ENCODE measurements at places on chromosomes 5 and 9. TPM values are rescaled to one million over a fixed set of nuclear protein-coding genes. Genes with fewer than 3 reads are reported as not detected.

DNA sequence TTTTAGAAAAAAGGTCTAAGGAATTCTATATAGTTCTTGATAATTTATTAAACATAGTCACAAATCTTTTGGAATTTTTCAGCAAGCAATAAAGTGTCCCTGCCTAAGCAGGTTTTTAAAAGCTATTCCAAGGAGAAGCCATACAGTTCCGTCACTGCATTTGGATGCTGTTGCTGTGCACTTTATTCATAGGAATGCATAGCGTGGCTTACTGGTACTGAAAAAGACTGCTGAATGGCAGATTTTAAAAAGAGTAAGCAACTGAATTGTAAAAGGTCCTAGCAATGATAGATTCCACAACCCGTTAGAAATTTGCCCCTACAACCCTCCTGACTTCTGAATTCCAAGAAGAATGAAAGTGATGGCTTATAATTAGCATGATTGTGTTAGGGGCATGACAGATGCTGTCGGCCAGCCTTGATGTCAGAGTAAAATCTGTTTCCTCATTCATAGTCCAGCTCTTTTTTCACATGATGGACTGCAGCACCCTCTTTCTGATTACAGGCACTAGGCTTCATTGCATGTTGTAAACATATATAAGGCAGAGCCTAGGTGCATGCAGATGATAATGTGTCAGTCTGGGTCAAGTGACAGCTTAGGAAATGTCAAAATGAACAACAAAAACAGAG is 227.0 kb downstream of the PDE4D start:
- no peak for DNase-seq
- no peak overlapping the region for H3K4me3 ChIP-seq
- no peak overlapping the region for H3K27ac ChIP-seq
- H3K27me3 ChIP-seq = no peaks in the 10 kb centered on the region
- H3K36me3 ChIP-seq = no peaks in the 10 kb centered on the region

SEC24A gene
- total RNA-seq = 22.2 TPM

DMRT3 gene
- total RNA-seq = not detected

DNA sequence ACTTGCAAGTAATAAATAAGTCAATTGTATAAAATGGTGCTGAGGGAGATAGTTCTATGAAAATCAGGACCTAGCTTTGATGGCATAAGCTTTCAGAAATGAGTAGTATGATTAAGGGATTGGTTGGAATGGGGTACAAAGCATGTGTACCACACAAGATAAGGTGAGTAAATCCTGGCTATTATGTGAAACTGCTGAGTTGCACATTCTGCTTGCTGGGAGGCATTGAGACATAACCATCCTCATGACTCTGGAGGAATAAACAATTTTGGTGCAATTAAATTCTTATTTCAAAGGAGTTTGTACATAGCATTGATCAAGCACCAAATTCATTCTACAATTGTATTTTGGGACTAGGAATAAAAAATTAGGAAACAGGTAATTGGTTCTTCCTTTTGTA is 755.2 kb upstream of the ACO1 start:
- no peak overlapping the region for H3K4me3 ChIP-seq
- H3K27me3 ChIP-seq = no peaks in the 10 kb centered on the region
- DNase-seq = no peak
- no peak overlapping the region for H3K27ac ChIP-seq

DNA sequence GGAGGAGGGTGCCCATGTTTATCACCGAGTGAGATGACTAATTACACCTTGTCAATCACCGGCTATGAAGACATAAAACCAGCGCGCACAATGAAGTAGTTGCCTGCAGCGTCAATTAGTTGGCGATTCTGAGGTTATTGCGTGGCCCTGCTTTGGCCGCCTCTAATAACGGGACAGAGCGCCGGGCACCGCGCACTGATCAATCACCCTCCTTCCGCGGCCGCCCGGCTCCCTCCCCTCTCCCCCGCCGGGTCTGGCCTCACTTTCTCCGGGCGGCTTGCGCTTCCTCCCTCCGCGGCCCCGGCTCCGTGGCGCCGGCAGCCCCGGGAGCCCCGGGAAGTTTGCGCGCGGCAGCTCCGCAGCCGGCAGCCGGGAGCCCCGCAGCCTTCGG is 3.3 kb upstream of the LHX2 start:
- peaks cover 5% of the 10 kb centered on the region for H3K36me3 ChIP-seq
- peaks cover 17% of the 10 kb centered on the region for H3K4me1 ChIP-seq
- DNase-seq = no peak
- peaks cover 75% of the 10 kb centered on the region for H3K27me3 ChIP-seq
- H3K4me3 ChIP-seq = peak overlapping the region; percentile 29

ADAMTS6 gene
- total RNA-seq = 2.8 TPM

RHOBTB3 gene
- total RNA-seq = 1.4 TPM

UNC13B gene
- total RNA-seq = 0.12 TPM

DNA sequence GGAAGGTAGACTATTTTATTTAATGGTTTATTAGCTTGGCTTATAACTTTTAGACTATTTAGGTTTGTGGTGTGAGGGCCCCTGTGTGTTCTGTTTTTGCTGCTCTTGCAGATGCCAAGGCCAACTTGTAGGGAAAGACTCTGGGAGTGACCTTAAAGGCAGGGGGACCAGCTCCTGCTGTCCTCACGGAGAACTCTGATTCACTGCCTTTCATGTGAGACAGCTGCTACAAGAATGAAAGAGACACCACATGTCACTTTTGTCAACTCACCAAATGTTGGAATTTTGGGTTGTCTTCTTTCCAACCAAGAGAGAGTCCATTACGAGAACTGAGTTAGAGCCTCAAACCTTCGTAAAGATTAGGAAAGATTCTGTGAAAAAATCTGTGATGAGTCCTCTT is 258.3 kb upstream of the ADAMTSL1 start:
- no peak for DNase-seq
- no peak overlapping the region for H3K27ac ChIP-seq
- no peak overlapping the region for H3K4me3 ChIP-seq
- no peaks in the 10 kb centered on the region for H3K36me3 ChIP-seq
- no peaks in the 10 kb centered on the region for H3K27me3 ChIP-seq

DNA sequence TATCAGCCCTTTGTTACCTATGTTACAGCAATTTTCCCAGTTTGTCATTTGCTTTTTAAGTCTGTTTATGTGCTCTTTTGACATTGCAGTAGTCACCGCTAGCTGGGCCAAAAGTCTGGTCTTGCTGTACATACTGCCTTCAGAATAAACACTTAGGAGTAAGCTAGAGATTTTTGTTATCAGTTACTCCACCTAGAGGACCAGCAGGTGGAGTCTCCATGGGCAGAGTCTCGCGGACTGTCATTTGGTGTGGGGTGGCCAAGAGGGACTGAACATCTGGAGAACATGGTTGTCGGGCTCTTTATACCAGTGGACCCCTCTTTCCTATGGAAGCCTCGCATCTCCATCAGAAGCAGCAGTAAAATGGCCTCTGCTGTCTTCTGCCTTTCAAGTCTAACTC is 10.8 kb upstream of the MGAT1 start:
- H3K4me1 ChIP-seq = peaks cover 56% of the 10 kb centered on the region
- H3K36me3 ChIP-seq = peaks cover under 1% of the 10 kb centered on the region
- H3K27me3 ChIP-seq = no peaks in the 10 kb centered on the region
- no peak overlapping the region for H3K27ac ChIP-seq

DNA sequence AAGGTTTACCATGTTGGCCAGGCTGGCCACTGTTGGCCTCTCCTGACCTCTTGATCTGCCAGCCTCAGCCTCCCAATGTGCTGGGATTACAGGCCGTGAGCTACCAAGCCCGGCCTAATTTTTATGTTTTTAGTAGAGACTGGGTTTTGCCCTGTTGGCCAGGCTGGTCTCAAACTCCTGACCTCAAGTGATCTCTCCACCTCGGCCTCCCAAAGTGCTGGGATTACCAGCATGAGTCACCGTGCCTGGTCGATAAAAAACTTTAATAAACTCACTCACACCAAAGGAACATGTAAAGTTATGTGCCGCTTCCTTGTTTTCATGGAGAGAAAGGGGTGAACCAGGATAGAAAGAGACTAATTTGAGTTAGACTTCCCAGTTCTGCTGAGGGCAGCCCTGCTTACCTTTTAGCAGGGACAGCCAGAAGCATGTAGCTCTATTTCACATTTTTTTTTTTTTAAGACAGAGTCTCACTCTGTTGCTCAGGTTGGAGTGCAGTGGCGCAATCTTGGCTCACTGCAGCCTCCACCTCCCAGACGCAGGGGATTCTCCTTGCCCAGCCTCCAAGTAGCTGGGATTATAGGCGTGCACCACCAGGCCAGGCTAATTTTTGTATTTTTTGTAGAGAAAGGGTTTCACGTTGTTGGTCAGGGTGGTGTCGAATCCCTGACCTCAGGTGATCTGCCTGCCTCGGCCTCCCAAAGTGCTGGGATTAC is 11.4 kb upstream of the HAUS6 start:
- no peak overlapping the region for H3K27ac ChIP-seq
- peaks cover 3% of the 10 kb centered on the region for H3K4me1 ChIP-seq
- no peak overlapping the region for H3K4me3 ChIP-seq
- DNase-seq = no peak

MTAP gene
- 51.8 TPM for total RNA-seq

- H3K4me1 ChIP-seq = peaks cover 10% of the 10 kb centered on the region
- H3K27ac ChIP-seq = no peak overlapping the region
- H3K36me3 ChIP-seq = no peaks in the 10 kb centered on the region
- H3K4me3 ChIP-seq = no peak overlapping the region
Measured at GRCh38 chr9:19385786-19386501, 5.9 kb upstream of the RPS6 start.

GTF3C4 gene
- 13.5 TPM for total RNA-seq

DNA sequence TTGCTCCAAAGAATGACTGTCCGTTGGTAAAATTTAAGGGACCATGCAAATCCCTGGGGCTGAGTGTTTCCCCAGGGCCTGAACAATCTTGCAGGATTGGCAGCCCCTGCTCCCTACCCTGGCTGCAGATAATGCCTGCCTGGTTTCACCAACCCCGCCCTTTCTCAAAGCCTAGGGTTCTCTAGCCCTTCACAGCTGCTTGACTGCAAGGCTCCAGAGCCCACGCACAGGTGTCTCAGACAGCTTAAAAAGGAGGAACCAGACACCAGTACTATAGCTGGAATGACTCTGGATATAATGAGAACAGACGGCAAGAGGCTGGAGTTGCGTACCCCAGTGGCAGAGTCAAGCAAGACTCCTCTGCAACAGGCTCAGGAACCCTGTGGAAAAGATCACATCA is 25.2 kb upstream of the TNIP1 start:
- peaks cover 67% of the 10 kb centered on the region for H3K36me3 ChIP-seq
- H3K4me3 ChIP-seq = no peak overlapping the region
- H3K27ac ChIP-seq = peak overlapping the region; percentile 65
- no peaks in the 10 kb centered on the region for H3K27me3 ChIP-seq
- no peak for DNase-seq

DNA sequence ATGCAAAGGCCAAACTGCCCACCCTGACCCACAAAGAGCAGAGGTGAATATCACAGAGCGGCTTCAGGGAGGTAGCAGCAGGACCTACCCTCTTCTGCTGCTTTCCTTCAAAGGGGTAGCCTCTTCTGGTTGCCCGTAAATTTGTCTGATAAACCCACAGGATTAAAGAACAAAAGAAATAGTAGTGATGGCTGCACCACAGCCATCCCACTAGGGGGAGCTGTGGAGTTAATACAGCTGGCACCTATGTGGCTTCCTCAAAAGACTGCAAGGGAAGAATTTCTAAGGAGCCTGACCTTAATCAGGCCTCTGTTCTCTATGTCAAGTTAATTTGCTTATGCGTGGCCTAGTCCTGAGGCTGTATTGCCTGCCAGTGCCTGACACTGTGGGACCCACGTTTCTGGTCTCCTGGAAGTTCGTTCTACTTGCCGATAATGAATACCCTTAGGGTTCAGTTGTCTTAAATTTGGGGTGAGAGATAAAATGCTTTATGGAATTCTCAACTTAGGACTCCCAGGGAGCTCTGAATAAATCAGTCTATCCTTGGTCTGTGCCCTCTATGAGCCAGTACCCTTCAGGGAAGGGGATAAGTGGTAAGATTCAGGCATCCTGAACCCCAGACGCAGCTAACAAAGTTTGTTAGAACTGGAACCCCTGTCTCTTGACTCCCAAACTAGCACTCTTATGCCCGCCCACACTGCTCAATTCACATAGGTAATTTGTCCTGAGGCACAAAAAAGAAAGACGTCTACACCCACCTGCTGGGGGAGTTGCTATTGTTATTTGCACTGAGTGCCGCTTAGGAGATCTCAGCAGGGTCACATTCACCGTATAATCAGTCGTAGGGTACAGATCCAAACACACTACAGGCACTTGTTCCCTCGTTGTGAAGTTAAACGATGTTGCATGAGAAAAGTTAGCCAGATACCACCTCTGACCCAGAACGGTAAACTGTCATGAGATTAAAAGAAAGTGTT is 77.1 kb downstream of the SUSD1 start:
- H3K4me3 ChIP-seq = no peak overlapping the region
- peaks cover 31% of the 10 kb centered on the region for H3K4me1 ChIP-seq
- H3K27me3 ChIP-seq = no peaks in the 10 kb centered on the region
- peaks cover 9% of the 10 kb centered on the region for H3K36me3 ChIP-seq

GRCh38 chr5:61137835-61138234 is 24.4 kb downstream of the SMIM15 start:
- no peak overlapping the region for H3K27ac ChIP-seq
- no peak for DNase-seq
- no peak overlapping the region for H3K4me3 ChIP-seq
- no peaks in the 10 kb centered on the region for H3K27me3 ChIP-seq
- no peaks in the 10 kb centered on the region for H3K4me1 ChIP-seq

DNA sequence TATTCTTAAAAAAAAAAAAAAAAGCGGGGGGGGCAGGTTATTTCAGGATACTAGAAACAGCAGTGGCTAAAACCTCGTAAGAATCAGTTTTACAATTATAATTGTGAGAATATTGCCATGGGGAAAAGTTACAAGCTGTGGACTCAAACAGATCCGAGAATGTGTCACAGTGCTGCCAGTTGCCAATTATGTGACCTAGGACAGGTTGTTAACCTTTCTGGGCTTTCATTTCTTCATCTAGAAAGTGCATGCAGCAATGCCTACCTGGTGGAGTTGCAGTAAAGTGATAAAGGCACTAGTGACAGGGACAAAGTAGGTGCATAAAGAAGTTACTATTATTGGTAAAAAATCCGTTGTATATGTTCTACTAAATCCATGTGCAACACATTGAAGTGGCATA is 75.8 kb downstream of the CDH6 start:
- no peaks in the 10 kb centered on the region for H3K27me3 ChIP-seq
- peaks cover 5% of the 10 kb centered on the region for H3K4me1 ChIP-seq
- H3K27ac ChIP-seq = no peak overlapping the region
- no peaks in the 10 kb centered on the region for H3K36me3 ChIP-seq
- H3K4me3 ChIP-seq = no peak overlapping the region
- DNase-seq = no peak

SPINK1 gene
- not detected for total RNA-seq

DNA sequence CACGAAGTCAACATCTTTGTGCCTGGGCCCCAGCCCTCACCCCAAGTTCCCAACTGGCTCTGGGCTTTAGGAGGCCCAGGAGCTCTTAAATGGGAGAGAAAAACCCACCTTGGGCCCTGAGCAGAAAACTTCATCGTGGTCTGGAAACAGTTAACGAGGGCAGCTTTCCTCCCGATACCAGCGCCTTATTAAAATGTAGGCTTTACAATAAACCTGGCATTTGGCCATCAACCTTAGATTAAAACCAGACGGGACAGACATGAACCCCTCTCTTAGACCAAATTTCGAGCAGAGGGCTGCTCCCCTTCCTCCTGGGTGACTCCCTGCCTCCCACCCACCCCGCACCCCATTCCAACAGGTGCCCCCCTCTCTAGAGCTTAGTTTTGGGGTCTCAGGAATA is 39.4 kb downstream of the PRRX2 start:
- H3K27ac ChIP-seq = no peak overlapping the region
- H3K4me3 ChIP-seq = no peak overlapping the region

PAEP gene
- not detected for total RNA-seq
